B cell (primary cell): ENCODE measurements at places on chromosomes 3 and 15. TPM values are rescaled to one million over a fixed set of nuclear protein-coding genes. Genes with fewer than 3 reads are reported as not detected.

LIPC gene
- not detected in 2 replicates for total RNA-seq

HYAL1 gene
- 0.19 and 0.30 TPM in 2 replicates for total RNA-seq

- no peak for DNase-seq
Observed at GRCh38 chr3:31422237-31422636, 110.5 kb upstream of the STT3B start.

SLC2A2 gene
- not detected in 2 replicates for total RNA-seq

DNA sequence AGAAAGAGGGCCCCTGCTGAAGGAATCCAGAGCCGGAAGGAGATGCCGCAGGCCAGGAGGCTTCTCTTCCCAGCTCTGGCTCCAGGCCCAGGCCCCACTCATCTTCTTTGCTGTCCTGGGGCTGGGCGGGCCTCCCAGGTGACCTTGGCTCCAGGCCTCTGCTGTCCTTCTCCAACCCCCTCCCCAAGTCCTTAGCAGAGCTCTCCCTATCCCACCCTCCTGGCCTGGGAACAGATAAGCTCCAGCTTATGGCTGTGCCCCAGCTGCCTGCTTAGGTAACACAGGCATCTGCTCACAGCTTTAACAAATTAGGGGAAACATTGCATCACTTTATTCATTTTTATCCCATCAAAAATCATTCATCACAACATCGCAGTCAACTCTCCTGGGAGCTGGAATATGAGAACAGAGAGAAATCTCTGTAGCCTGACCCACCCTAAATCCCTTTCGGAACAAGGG, 86.9 kb downstream of the SEMA5B start:
- no peak for DNase-seq

CCR9 gene
- 0.76 and 1.1 TPM in 2 replicates for total RNA-seq

- no peak for DNase-seq
Observed at GRCh38 chr3:171984883-171985282, 54.5 kb upstream of the FNDC3B start.

DNA sequence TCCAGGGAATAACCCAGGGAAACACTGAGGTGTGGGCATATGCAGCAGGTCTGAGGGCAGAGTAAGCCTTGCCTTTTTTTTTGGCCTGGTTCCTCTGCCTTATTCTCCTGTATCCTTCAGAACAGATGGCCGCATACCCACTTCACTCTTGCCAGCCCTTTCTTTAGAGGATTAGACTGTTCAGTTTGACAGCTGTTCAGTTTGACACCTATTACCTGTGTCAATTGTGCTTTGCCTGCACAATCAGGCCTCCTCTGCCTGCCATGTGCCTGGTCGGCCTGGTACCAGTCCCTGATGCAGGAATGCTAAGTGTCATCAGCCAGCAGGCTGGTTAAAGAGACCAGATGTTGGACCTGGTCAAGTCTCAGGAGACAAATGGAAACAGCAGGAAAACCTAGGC, 22.3 kb downstream of the TM6SF1 start:
- DNase-seq, result no peak

GRCh38 chr3:195752066-195752465, 31.3 kb downstream of the MUC20 start:
- no peak for DNase-seq

DNA sequence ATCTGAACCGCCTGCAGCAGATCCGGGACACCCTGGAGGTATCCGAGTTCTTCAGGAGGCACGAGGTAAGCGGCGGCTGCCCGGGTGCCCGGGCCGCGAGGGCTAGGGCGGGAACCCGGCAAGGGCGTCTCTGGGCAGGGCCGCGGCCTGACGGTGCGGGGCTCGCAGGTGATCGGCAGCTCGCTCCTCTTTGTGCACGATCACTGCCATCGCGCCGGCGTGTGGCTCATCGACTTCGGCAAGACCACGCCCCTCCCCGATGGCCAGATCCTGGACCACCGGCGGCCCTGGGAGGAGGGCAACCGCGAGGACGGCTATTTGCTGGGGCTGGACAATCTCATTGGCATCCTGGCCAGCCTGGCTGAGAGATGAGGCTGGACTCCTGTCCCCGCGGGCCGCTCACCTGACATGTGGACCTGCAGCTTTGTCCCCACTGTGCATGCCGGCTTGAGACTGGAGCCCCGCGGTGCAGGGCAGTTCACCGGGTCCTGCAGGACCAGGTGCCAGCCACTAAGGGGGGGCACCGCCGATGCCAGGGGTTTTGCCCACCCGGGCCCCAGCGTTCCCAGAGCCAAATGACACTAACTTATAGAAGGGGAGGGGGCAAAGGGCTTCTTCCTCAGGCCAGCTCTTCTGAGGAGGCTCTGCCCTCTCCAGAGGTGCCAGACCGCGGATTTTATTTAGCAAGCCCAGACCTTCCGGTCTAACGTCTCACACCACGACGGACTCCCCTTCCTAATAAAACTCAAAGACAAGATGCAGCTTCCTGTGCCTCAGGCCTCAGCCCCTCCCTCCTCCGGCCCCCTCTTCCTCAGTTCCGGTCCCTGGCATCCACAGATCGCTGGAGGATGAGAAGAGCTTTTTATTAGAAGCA, 9.4 kb downstream of the ITPKA start:
- DNase-seq, result no peak

GRCh38 chr3:14404631-14405359, 2.4 kb downstream of the SLC6A6 start:
- no peak for DNase-seq

DNA sequence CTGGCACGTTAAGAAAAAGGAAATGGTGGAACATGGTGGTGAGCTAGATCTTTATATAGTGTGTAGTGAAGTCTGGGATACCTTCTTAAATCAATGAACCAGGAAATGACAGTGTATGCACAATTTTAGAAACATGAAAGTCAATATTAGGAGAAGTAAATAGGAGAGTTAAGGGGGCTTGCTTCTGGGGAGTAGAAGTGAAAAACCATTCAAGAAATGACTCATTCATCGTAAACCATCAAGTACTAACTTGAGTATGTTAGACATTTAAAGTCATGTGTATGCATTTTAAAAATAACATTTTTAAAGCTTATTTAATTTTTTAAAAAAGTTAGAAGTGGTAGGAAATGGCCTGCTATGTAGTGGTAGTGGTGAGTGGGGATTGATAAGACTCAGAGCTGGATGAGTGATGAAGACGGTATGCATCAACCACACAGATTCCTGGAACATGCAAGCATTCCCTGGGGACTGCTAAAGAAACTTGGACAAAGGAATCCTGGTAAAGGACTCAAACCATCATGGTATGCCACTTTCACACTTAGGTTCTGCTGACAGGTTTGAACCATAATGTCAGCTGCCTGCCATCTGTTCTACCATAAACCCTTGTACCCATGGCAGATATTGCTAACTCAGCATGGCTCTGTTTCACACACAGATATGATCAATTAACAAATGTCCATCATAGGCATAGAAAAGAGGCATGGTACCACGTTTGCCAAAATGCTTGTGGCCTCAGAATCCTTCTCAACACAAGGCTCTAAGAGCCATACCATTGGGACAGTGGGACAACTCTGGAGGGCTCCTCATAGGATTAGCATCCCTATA, 28.9 kb upstream of the MITF start:
- DNase-seq, result no peak

- no peak for DNase-seq
Observed at GRCh38 chr3:55661141-55661540, 174.0 kb upstream of the WNT5A start.

CIDEC gene
- total RNA-seq, result not detected in 2 replicates

DNA sequence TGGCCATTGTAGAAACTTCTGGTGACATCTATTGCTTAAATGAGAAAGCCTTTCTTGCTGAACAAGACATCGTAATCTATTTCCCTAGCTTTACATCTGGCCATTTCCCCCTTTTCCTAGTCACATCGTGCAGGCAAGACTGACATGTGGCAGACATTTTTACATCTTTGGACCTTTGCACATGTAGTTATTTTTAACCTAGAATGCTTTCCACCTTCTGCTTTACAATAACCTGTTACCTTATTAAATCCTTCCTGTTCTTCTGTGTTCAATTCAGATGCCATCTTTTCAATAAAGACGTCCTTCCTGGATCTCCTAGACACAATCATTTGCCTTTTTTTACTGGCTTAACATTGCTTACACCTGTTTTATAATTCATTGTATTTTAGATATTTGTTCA, 343.3 kb downstream of the DIPK2A start:
- DNase-seq, result no peak

DNA sequence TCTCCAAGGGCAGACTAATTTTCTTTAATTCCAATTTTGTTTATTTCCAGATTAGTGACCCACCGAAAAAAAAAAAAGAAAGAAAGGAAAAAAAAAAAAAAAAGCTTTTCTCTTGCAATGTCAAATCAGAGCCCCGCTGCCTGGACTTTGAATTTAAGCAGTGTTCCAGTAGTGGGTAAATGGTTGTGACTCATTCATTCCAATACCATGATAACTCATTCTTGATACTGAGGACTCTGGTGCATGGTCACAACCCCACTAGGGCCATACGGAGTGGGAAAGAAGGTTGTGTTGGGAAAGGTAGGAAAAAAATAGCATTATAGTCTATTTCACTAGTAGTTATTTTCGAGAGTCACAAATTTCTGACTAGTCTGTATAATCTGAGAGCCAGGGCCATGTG, 59.1 kb upstream of the COL8A1 start:
- DNase-seq, result no peak

- peak; percentile 60 for DNase-seq
Observed at GRCh38 chr3:172332256-172333041, 115.8 kb downstream of the GHSR start.

CP gene
- not detected in 2 replicates for total RNA-seq

CHRNB4 gene
- total RNA-seq, result not detected in 2 replicates

DNA sequence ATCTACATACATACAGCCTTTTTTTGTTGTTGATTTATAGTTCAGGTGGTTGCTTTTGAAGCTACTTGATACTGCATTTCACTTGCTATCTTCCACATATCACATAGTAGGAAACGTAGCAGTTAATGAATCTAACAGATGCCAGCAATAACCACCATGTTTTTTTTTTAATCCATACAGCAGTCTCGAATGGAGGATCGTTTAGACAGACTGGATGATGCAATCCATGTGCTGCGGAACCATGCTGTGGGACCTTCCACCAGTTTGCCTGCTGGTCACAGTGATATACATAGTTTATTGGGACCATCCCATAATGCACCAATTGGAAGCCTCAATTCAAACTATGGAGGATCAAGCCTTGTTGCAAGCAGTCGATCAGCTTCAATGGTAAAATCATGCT, 123.2 kb upstream of the CGNL1 start:
- DNase-seq, result no peak

TMC3 gene
- total RNA-seq, result not detected in 2 replicates

VGLL4 gene
- total RNA-seq, result 29.0 and 30.2 TPM in 2 replicates

ECE2 gene
- total RNA-seq, result not detected in 2 replicates

GRCh38 chr3:23221136-23221535, 18.0 kb downstream of the UBE2E2 start:
- DNase-seq, result peak; percentile 66

- DNase-seq, result no peak
Observed at GRCh38 chr15:70029297-70029701, 68.4 kb downstream of the TLE3 start.

- DNase-seq, result no peak
Observed at GRCh38 chr3:63705092-63705645, 52.7 kb downstream of the SNTN start.

GRCh38 chr3:2390926-2391532, 292.4 kb downstream of the CNTN4 start:
- no peak for DNase-seq

DNA sequence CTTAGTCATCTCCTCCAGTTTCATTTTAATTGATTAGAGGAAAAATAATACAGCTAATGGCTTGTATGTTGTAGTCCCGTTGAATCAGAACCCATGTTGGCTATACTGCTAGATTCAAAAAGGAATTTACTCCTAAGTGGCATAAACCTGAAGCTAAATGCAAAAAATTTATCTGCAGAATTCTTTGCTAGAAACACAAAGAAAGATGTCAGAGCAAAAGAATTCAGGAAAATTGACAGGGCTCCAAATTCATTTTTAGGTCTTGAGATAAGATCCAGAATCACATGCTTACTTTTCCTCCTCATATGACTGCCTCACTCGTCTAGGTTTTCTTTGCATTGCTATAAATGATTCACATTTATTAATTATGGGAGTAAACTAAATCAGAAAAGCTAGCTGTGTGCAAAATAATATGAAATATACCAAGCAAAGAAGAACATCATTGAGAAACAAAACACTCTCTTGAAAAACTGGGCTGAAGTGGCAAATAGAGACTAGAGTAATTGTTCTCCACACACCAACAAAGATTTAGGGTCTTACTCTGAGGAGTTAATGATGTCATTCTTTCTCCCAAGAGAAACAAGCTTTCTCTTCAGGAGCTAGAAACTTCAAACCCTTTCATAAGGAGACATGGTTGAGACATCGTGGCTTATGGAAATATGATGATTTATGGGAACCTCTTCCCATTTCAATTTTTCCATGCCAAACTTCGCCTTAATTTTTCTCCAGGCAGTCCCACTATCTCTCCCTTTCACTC, 94.8 kb upstream of the FEZF2 start:
- DNase-seq, result no peak

DNA sequence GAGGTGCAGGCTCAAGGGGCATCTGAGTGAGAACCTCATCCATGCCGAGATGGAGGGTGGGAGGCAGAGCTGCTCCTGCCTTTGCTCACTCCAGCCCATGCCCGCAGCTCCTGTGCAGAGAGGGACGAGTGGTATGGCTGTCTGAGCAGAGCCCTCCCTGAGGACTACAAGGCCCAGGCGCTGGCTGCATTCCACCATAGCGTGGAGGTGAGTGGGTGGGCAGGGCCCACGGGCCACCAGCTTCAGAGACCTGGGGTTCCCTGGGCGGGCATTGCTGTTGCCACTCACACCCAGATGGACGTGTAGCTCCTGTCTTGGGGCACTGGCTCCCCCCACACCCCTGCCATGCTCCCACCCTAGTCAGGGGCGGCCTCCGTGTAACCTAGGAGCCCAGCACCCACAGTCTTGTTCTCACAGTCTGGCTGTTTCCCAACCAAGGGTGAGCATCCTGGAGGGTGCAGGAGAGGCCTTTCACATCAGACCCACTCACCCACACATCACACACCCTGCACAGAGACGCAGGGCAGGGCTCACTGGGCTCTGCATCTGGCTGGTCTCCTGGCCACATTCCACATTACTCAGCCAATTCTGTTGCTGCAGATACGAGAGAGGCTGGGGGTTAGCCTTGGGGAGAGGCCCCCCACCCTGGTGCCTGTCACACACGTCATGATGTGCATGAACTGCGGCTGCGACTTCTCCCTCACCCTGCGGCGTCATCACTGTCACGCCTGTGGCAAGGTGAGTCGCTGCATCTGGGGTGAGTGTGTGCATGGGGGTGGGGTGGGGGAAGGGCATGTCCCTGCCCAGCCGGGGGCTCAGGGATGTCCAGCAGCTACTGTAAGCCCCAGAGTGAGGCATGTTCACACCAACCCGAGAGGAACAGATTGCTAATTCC, 25.3 kb upstream of the NR2C2 start:
- no peak for DNase-seq

GRCh38 chr3:62678841-62679240, 196.4 kb downstream of the CADPS start:
- no peak for DNase-seq

GRCh38 chr3:113186566-113186965, 24.8 kb upstream of the BOC start:
- DNase-seq, result no peak
